ENCODE measurements at places on chromosomes 3 and 15.
A peak's percentile ranks its signal among the peaks of the same experiment; 100 is the strongest.

DNA sequence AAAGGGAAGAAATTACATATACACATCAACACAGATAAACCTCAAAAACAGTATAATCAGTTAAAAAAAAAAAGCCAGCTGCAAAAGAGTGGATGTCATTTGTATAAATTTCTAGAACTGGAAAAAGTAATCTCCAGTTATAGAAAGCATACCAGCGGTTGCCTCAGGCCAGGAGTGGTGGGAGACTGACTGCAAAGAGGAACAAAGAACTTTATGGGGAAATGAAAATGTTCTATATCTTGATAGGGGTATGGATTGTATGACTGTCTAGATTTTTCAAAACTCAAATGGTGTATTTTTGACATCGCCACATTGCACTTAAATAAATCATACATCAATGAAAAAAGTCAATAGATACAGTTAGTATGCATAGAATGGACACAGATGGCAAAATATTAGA lies 241.6 kb downstream of the SCAPER start:
- DNase-seq, result no peak

- no peak for DNase-seq
Measured at GRCh38 chr15:48059791-48060190, 61.0 kb upstream of the SLC24A5 start.

DNA sequence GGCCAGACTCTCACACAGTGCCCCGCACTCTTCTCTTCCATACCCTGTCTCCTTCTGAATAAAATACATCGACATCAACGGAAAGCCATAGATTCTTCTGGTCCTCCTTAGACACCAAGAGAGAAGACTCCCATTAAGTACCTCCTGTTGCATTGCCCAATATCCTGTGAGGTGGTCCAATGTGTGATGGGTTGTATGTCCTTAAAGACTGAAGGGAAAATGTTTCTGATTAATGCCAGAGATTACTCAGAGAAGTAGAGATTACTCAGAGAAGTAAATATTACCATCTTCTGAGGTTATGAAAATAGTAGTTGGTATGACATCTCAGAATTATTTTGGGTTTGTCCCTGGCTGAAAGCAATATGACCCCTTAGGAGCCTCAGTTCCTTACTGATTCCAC lies 60.8 kb upstream of the GALNT15 start:
- DNase-seq, result no peak

- no peak for DNase-seq
Measured at GRCh38 chr3:177764933-177765332, 567.7 kb upstream of the TBL1XR1 start.

DNA sequence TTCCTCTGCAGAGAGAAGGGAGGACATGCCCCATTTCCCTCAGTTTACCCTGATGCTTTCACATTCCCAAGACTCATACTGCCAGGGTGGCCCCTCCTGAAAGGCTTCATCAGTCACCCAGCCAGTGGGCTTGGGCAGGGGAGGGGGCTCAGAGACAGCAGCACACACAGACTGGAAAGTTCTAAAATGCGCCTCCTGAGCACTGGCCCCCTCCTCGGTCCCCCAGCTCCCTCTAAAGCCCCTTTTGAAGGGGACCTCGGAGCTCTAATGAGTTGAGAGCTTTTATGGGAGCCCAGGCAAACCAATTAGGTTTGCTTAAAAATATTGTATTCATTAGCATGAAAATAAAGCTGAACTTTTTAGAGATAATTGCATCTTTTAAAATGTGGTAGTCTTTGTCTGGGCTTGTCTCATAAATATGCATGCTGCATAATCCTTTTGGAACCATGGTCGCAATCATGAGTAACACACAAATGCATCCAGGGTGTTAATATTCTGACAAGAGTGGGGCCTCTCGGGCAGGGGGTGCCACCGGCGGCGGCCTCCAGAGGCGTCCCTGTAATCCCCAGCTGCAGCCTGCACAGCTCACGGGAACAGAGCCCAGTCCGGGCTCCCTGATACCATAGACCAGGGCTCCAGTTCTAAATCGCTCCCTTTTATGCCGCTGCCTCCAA lies 78.5 kb downstream of the RPLP1 start:
- DNase-seq, result no peak

- no peak for DNase-seq
Measured at GRCh38 chr3:175651716-175652115, 792.6 kb downstream of the NAALADL2 start.

GRCh38 chr15:29268706-29269484 lies 727 bp downstream of the NSMCE3 start:
- DNase-seq, result peak; percentile 8

DNA sequence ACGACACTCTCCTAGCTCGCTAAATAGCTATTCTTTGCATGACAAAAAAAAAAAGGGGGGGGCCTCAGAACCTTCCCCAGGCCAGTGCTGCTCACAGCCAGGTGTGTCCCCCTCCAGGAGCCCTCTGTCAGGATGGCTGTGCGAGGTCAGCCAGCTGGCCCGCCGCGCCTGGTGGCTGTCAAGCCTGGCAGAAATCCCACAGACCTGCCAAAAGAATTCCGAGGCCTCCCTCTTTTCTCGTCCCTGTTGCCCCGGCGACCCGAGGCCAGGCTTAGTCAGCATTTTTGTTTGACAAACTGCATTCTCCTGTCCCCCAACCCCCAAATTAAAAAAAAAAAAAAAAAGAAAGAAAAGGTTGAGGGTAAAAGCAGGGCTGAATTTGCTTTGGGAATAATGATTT lies 61.9 kb downstream of the TM4SF4 start:
- DNase-seq, result no peak

Data from GM12892 (cell line).